Sciatic nerve (tissue), 2 donors: ENCODE measurements at places on chromosomes 7 and 10.

GRCh38 chr10:92692080-92692671, 2.4 kb downstream of the HHEX start:
- DNase-seq, result no peak

DNA sequence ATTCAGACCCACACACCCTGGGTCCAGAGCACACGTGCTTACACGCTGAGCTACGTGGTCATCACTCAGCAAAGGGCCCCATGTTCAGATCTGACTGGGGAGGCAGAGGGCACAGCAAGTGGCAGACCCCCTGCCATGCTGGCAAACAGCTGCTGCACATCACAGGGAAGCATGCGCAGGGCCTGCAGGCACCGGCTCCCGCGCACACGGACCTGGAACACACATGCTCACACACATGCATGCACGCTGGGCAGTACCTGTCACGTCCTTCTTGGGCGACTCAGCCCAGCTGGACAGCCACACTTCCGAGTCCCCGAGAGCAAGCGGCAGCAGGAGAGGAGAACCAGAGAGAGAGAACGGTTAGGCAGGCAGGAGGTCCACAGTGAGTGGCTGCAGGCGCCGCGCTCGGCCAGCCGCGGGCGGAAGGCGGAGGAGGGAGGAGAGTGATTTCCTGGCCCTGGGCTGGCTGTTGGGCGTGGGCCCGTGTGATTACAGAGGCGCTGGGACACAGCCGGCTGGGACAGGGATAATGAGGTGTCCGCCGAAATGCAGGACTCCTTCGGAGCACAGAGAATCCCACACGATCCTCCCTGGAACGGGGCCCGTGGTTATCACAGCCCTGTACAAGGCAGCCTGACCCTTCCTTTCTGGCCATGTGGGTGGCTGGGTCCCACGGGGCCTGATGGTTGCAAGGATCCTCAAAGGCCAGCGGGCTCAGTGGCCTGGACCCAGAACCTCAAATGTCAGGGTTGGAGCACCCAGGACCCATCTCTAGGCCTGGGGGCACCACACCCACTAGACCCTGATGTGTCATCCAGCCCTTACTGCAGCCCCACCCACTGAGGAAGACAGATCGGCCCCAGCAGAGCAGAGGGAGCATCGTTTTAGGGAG, 175.1 kb downstream of the NEURL1 start:
- DNase-seq, result peak; percentile 85

DNA sequence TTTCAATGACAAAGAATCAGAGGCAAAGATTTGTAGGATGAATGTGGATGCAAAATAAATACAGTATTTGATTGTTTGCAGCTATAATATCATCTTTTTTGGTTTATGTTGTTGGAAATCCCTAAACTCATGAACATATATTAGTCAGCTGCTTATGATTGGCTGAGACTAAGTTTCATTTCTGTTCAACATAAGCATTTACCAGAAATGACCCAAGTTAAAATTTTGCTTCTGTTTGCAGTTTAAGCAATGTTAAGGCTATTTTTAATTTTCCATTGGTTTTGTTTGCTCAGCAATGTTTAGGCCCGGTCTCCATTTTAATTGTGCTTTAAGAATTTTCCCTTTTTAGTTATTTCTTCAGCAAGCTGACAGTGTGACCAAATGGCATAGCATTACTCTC, 22.0 kb downstream of the GIMAP6 start:
- DNase-seq, result no peak

DNA sequence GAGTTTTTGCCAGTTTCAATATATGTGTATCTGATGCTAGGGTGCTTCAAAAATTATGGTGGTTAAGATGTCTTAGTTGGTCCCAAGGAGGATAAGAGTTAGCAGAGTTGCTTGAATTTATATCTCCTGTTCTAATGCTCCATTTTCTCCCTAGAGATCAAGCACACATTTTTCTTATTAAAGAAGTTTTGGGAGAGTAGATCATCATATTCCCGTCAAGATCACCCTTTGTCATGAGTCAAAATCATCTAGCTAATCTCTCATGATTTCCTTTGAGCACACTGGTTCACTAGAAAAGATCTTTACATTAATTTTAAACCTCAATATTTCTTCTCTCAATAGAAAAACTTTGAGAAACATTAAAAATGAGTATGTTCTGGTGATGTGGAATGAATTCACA, 429.9 kb upstream of the SEMA3A start:
- no peak for DNase-seq

GRCh38 chr7:1060315-1061072, 16.1 kb downstream of the GPR146 start:
- no peak for DNase-seq

- peak; percentile 78 for DNase-seq
Measured at GRCh38 chr10:128064108-128064969, 61.9 kb downstream of the MKI67 start.

DNA sequence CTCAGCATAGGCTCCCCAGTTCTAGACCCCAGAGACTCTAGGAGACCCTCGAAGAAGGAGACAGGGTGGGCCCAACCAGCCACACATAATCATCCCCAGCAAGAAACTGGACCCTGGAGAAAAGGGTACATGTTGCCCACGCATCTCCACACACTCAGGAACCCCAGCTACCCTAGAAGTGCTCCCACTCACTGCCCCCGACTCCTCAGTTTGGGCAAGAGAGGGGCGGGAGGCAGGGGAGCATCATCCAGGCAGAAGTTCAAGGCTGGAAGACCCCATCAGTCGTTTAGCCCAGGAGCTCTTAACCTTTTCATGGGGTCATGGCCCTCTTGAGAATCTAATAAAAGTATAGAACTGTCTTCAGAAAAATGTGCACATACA, 1.8 kb upstream of the ZNF467 start:
- DNase-seq, result no peak

DNA sequence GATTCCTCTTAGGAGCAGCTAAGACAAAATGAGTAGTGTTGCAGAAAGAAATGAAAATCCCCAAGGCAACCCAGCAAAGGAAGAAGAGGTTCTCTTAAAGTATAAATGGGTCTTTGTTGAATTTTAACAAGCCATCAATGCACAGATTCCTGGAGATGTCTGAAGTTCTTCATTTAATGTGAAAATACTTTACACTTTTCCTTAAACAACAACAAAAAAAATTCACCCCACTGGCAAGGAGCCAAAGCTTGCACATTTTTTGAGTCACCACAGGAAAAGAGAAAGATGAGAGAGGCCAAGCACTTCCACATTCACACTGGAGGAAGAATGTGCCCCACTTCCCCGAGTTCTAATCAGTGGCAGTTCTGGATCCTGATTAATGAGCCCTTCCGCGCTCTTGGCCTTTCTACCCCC, 286.4 kb upstream of the MEOX2 start:
- DNase-seq, result peak; percentile 66

DNA sequence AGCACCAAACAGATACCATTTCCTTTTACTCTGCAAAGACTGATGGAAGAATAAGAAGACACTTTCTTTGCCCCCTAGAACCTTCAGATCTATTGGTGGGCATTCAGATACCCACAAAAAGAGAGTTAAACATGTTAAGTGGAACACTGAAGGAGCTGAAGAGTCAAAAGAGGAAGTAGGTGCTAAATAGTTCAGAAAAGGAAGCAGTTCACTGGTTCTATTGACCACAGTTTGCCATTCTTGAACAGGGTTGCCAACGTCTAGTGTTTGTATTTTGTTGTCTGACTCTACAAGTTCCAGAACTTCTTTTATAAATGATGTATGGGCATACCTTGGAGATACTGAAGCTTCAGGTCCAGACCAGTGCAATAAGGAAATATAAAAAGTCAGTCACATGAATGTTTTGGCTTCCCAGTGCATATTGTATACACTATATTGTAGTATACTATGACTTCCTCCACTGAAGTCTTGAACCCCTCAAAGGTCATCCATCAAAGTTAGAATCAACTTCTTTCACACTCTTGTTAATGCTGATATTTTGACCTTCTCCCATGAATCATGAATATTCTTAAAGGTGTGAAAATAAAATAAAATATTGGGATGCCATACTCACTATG, 47.5 kb upstream of the AGR3 start:
- DNase-seq, result no peak

DNA sequence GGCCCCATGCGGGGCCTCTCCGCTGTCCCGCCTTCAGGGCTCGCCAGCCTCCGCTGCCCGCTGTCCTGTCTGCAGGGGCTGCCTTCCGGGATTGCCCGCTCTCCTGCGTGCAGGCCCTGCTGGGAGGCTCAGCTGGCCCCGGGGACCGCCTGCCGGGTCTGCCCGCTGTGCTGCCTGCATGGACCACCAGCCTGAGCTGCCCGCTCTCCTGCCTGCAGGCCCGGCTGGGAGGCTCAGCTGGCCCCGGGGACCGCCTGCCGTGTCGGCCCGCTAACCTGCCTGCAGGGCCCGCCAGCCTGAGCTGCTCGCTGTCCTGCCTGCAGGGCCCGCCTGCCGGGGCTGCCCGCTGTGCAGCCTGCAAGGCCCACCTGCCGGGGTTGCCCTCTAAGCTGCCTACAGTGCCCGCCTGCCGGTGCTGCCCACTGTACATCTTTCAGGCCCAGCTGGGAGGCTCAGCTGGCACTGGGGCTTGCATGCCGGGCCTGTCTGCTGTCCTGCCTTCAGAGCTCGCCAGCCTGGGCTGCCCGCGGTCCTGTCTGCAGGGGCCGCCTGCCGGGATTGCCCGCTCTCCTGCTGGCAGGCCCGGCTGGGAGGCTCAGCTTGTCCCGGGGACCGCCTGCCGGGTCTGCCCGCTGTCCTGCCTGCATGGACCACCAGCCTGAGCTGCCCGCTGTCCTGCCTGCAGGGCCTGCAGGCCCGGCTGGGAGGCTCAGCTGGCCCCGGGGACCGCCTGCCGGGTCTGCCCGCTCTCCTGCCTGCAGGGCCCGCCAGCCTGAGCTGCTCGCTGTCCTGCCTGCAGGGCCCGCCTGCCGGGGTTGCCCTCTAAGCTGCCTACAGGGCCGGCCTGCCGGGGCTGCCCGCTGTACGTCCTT, 165.1 kb downstream of the GLRX3 start:
- DNase-seq, result peak; percentile 58

- DNase-seq, result no peak
Measured at GRCh38 chr10:128560406-128560805, 434.2 kb upstream of the MKI67 start.

- no peak for DNase-seq
Measured at GRCh38 chr10:100357059-100357858, 10.2 kb downstream of the SCD start.

DNA sequence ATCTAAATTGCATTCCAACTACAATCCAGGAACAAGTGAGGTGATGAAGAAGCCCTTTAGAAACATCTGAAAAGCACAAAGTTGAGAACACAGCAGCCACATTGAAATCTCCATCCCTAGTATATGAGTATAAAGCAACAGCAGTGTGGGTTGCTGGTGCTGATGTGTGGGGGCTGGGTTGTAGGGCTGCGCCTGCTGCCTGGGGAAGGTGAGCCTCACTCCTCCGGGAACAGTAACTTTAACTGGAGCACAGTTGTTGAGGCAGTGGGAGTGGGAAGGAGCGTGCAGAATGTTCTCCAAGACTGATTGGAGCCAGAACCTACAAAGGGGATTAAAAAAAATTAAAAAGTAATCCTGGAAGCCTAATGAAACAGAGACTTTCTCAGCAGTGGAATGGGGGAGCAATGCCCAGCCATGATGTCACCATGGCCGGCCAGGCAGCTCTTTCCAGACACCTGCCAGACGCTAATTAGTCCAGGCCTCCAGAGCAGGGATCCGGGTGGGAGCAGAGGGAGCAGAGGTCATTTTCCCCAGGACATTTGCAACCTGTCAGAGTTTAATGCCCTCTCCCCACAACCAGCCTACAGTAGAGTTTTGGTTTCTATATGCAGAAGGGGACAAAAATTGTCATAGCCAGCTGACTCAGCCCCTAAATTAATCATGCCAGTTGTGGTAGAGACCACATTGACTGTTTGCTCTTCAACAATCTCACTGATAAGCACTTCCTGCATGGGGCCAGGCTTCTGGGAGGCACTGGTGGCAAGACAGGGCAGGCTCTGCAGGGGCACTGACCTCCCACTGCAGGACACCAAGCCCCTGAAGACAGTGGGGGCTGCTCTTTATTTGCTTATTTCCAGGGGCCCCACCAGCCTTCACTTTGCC, 133.0 kb upstream of the ZNF32 start:
- DNase-seq, result no peak

DNA sequence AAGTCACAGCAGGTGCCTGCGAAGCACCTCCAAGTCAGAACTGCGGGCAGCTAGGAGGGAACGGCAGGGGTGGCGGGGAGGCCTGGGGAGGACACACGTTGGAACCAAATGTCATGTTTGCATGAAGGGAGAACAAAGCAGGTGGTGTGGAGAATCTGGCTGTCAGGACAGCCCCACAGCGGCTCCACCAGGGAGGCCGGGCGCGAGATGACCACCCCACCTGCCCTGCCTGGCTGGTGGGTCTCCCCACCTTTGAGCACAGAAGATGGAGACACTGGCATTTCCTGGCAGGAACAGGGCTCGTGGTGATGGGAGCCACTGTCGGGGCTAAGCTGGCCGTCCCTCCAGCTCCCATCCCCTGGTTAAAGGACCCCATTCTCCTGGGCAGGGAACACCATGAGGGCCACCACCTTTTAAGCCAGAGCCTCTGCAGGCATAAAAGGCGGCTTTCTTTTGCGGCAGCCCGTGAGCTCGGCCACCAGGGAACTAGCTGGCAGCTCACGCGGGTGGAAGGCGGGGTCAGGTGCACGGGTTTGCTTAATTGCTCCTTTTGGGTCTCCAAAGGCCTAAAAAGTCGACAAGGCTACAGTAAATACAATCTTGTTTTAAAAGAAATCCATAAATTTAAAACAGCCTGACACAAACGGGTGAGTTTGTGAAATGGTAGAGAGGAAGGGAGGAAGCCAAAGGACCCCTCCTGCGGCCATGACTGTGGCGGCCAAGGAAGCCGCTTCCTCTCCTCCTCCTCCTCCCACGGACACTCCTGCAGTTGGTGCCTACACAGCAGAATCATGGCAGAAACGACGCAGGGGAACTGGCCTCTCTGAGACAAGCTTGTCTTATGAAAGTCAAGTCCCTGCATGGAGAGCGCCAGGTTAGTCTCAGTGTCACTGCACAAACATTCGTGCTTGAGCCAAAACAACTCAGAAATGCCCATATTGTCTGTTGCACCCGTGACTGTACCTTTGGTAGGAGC, 213.8 kb downstream of the DNAJB6 start:
- DNase-seq, result peak; percentile 39

GRCh38 chr10:91564026-91564425, 68.8 kb downstream of the PPP1R3C start:
- no peak for DNase-seq

GRCh38 chr10:43648095-43648397, 635 bp downstream of the ZNF32 start:
- DNase-seq, result no peak

- no peak for DNase-seq
Measured at GRCh38 chr7:100485471-100485876, 1.7 kb downstream of the NYAP1 start.

- no peak for DNase-seq
Measured at GRCh38 chr10:6928586-6928985, 348.5 kb upstream of the PRKCQ start.

- DNase-seq, result no peak
Measured at GRCh38 chr10:96612055-96612830, 25.4 kb upstream of the TM9SF3 start.
